Stimulated activated CD4-positive, alpha-beta T cell treated with anti-CD3 and anti-CD28 coated beads, Interleukin-15, amount 100 ng/mL, for 1 hour (primary cell): ENCODE measurements at places on chromosomes 2 and 18.
A peak's percentile ranks its signal among the peaks of the same experiment; 100 is the strongest.

- DNase-seq, result no peak
These were observed 227.7 kb downstream of the GPD2 start for GRCh38 chr2:156663757-156664409.

GRCh38 chr2:68756178-68756577, 21.6 kb downstream of the ARHGAP25 start:
- DNase-seq, result no peak

- no peak for DNase-seq
These were observed 83.9 kb downstream of the RPE start for GRCh38 chr2:210086292-210086691.

GRCh38 chr2:208671284-208671683, 264.7 kb downstream of the PTH2R start:
- DNase-seq, result no peak

DNA sequence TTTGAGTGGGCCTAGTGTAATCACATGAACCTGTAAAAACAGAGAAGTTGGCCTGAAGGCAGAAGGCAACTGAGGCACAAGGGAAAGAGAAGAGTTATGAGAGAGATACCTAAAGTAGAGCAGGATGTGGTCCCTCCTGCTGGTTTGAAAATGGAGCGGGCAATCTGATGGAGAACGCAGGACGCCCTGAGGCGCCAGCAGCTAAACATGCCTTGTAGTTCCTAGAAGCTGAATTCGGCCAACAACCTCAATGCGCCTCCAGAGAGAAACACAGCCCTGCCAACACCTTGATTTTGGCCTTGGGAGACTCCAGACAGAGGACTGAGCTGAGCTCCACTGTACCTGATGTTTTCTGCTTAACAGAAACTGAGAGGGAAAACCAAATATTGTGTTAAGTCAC, 469.9 kb downstream of the SOCS6 start:
- no peak for DNase-seq

DNA sequence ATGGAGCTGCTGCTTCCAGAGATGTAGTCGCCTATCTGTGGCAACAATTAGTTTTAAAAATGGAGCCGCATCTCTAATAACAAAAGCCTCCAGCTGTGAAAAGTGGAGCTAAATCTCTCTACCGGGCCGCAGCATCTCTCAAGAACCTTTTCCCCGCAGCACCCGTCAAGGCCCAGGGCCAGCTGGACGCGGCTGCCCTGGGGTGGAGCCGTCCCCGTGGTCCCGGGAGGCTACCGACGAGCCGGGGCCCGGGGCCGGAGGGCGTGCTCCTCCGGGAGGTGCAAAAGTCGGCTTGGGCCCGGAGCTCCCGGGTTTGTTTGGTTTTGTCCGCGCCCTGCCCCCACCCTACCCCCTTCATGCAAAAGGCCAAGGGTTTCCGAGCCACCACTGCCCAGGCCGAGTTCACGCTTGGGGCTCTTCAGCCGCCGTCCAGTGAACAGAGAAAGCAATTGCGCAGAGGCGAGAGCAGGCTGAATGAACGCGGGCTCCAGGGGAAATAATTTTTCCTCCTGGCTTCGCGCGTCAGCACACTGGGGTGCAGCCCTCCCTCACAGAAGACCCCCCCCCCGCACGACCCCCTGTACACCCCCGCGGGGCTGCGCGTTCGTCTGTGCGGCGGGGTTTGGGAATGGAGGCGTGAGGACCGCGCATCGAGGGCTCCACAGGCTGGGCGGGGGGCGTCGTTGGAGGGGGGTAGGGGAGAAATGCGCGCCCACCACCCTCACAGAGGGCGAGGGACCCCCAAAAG, 557 bp upstream of the GREB1L start:
- no peak for DNase-seq

DNA sequence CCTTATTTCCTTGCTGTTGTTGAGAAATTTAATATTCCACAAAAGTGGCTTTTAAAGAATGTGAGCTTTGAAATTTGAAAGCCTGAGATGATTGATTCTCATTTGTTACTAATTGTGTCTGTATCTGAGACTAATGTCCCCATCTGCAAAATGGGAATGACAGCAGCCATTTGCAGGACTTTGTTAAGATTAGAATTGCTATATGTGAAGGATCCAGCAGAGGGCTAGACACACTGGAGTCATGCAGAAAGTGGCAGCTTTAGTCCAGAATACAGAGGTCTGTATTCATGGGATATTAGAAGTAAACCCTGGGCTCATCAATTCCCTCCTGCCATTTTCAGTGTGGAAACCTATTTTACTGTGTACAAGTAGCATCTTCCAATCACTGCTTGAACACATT, 296.5 kb upstream of the GYPC start:
- DNase-seq, result no peak

DNA sequence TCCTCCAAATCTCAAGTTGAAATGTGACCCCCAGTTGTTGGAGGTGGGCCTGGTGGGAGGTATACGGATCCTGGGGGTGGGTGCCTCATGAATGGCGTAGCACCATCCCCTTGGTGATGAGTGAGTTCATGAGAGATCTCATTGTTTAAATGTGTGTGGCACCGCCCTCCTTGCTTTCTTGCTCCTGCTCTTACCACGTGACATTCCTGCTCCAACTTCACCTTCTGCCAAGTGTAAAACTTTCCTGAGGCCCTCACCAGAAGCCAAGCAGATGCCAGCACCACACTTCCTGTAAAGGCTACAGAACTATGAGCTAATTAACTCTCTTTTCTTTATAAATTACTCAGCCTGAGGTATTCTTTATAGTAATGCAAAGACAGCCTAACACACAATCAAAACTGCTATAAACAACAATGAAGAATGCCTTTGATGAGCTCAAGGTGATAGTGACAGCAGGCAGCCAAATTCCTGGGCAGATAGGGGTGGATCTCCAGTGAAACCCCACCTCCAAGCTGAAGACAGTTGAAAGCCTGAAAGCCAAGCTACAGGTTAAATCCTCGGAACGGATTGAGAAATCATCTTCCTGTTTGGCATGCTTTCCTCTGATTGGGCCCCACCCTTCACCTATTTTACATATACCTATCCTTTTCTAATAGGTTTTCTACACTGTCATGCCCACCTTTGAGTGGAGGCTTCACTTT, 26.9 kb downstream of the MCEE start:
- no peak for DNase-seq

- DNase-seq, result no peak
These were observed 87.3 kb upstream of the LDLRAD4 start for GRCh38 chr18:13131283-13131682.

GRCh38 chr2:134145519-134145918, 108.4 kb upstream of the MGAT5 start:
- no peak for DNase-seq

DNA sequence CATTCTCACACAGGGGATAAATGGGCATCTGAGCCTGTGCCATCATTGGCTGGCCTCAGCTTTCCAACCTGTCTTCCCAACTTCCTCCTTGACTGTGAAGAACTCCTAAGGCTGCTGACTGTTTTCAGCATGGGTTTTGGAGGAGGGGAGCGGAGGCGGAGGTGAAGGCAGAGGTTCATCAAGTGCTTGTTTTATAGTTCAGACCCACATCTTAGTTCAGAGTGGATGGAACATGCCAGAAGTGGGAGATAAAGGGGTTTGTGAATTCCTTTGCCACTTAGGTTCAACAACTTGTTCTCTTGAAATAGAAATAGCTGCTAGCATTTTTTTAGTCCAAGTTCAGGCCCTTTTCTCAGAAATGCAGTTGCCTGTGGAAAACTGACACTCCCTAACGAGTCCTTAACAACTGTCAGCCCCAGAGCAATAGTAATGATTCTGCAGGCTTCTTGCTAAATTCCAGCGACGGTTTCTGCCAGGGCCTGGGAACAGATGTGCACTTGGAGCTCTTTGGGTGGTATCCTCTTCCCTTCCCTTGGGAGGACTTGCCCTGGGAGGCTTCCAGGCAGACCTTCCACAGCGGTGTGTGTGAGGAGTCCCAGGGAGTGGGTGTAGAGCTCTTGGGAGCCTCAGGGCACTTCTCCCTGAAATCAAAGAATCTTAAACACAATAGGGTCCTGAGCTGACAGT, 30.1 kb upstream of the ITGA6 start:
- no peak for DNase-seq

DNA sequence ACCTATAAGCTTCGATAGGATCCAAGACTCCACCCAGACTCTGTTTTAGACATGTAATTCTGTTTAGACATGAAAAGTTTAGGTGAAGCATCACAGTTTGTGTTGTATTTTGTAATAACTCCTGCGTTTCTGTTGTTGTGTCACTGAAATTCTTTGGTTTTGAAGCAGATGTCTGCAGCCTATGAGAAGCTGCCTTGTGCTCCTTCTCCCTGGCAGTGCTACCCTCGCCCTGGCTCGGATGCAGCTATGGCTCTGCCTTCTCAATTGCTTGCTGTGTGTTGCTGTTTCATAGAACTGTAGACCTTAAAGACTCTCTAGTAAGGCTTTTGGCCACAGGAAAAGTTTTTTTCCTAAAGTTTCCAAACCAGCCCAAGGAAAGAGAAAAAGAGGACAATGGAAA, 40.2 kb upstream of the ZNF638 start:
- DNase-seq, result no peak

GRCh38 chr18:25210622-25211021, 141.3 kb downstream of the ZNF521 start:
- no peak for DNase-seq

- DNase-seq, result no peak
These were observed 27.4 kb upstream of the FZD7 start for GRCh38 chr2:202006301-202006700.

DNA sequence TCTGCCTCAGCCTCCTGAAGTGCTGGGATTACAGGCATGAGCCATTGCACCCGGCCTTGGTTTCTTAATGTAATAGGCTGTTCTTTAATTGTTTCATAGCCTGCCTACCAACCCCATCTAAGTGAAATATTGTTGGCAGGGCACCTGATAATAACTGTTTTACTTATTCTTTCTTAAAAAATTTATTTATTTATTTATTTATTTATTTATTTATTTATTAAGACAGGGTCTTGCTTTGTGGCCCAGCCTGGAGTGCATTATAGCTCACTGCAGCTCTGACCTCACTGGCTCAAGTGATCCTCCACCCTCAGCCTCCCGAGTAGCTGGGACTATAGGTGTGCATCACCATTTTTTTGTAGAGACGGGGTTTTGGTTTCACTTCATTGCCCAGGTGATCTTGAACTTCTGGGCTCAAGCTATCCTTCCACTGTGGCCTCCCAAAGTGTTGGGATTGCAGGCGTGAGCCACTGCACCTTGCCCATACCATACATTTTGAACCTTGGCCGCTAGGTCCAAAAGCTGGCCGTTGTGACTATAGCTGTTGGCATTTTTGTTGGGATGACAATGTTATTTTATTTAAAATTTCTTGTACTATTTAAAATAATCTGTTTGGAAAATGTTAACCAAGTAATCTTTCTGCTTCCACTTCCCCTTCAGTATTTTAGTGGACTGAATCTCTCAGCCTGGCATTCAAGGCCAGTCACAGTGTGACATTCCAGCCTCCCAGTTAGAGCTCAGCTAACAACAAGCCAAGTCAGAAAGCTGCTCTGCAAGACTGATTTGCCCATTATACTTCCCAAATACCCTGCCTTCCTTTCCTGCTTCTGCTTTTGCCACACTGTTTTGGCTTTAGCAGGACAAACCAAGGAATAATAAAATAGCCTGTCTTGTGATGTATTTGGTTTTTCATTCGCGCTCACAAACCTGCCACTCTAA, 52.4 kb downstream of the BABAM2 start:
- no peak for DNase-seq

DNA sequence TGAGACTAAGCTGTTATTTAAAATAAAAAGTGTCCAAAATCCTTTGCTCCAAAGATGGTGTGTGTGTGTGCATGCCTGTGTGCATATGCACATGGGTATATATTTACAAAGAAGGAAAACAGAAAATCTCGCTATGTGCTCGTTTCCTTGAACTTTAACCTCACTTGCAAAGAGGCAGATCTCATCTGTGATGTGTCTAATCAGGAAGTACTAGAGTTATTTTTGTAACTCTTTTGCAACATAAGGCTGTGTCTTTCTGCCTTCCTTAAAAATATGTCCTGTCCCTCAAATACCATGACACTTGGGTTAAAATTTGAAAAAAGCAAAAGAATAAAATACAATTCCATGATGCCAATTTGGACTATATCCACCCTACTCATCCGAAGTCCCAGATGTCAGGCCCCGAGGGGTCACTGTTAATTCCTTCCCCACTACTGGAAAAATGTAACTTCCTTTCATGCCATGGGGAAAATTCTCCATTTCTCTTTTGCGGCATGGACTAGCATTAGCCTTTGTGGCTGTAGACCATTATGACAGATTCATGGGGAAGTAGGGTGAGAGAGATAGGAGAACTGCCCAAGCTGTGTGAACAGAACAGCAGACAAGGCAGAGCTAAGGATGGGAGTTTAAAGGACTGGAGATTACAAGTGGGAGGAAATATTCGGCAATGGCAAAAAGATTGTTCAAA, 191.3 kb downstream of the MYO1B start:
- DNase-seq, result no peak

GRCh38 chr2:223641082-223641481, 38.9 kb upstream of the SCG2 start:
- no peak for DNase-seq

DNA sequence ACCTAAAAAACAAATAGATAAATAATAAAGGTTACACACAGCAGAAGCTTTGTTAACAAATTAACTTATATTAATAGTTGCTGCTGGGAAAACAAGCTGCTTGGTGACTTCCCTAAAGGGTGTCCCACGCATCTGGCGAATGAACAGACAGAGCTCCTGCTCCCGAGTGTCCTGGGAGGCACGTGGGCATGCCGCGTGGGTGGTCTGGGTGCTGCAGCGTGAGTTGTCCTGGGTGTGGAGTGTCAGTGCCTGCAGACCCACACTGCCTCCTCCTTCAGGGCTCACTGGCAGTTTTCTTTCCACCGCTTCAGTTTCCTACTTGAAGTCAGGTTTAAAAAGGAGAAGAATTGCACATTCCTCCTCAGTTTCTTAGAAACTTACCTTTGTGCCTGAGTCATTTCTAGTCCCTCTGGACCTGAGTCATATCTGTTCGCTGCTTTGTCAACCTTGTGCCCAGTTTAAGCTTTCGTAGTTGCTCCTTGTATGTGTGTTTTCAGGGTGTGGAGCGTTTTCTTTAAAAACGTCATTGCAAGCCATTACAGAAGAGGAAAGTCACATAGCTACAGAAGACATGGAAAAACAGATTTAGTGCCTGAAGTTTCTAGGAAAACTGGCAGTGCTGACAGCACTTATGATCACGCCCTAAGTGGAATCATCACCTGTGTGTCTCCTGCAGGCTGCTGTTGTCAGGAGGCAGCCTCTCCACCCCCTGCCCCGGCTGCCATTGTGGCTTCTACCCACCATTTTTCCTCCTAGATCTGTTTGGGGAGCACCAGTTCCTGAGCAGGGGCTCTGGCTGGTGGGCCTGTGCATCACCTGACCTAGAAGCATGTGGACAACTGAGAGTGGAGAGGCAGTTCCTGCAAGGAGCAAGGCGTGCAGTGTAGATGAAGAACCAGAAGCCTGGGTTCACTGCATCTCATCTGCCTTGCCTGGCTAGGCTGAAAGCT, 24.5 kb downstream of the IMPA2 start:
- no peak for DNase-seq

GRCh38 chr2:110716959-110717645, 15.3 kb upstream of the ACOXL start:
- DNase-seq, result no peak

- DNase-seq, result no peak
These were observed 106.7 kb upstream of the NABP1 start for GRCh38 chr2:191571163-191571769.

- no peak for DNase-seq
These were observed 1420.0 kb upstream of the CDH2 start for GRCh38 chr18:29596959-29597358.

GRCh38 chr2:43426305-43427031, 169.4 kb downstream of the THADA start:
- DNase-seq, result peak; percentile 22

- no peak for DNase-seq
These were observed 28.7 kb downstream of the CCDC141 start for GRCh38 chr2:179021258-179021657.

- no peak for DNase-seq
These were observed 162.1 kb downstream of the MYO3B start for GRCh38 chr2:170339750-170340692.
